HuH-7.5 (cell line): ENCODE measurements at places on chromosomes 6 and 20.

GRCh38 chr20:40283689-40284088, 405.3 kb downstream of the MAFB start:
- DNase-seq, result no peak

- no peak for DNase-seq
Measured at GRCh38 chr6:14984519-14984853, 261.4 kb upstream of the JARID2 start.

GRCh38 chr20:25294459-25295385, 46.8 kb downstream of the PYGB start:
- peak; percentile 96 for DNase-seq

- no peak for DNase-seq
Measured at GRCh38 chr20:61821735-61822134, 243.9 kb downstream of the TAF4 start.

DNA sequence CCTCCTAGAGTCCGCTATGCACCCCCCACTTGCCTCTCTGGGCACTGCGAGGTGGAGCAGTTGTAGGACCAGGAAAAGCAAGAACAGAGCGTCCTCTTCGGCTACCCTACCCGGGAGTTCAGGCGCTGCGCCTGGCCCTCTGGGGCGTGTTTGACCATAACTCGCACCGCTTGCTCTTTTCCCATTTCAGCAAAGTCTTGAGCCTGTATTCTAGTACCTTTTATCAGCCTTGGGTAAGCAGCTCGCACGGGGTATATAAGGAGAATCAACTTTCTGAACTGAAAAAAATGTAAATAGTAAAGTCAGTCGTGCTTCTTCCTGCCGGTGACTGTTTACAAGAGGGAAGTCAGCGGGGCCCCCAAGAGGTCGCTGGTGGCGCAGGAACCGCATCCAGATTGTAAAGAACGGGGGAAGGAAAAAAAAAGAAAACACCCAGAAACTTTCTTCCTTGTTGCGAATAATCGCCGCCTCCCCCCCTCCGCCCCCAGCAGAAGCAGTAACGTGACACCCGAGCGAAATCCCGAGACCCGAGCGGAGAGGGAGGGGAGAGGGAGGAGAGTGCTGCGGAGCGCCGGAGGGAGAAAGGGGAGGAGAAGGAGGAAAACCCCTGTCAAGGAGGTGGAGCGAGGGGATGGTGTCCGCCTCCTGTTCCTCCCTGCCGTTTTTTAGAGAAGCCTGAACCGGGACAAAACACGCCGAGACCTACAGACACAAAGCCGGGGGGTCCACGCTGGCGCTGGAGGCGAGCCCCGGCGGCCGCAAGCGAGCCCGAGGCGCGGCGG, at the start of gene UST:
Gene UST (plus strand): TSS at position 668 of the 782 bp plus-strand sequence. CDS start 401 bp downstream, outside the sequence.
- DNase-seq, result peak; percentile 72

DNA sequence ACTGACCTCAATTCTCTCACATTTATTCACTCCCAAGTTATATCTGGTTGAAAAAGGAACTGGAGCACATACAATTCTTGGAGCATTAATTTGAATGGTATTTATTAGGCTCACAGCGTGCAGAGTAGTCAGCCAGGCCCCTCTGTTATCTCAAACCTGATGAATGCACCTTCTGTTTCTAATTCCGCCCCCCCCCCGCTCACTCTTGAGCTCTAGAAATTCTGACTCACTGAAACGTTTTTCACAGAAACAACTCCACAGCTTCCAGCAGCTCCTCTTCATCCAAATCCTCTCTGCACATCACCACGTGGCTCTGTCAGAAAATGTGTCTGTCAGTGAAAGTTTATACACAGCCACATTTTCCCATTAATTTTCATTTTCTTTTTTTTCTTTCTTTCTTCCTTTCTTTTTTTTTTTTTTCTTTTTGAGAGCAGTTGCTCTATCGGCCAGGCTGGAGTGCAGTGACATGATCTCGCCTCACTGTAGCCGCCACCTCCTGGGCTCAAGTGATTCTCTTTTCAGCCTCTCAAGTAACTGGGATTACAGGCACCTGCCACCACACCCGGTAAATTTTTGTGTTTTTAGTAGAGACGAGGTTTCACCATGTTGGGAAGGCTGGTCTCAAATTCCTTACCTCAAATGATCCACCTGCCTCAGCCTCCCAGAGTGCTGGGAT, 109.4 kb downstream of the TBXT start:
- no peak for DNase-seq

GRCh38 chr20:50596694-50597021, 86.5 kb downstream of the PTPN1 start:
- DNase-seq, result no peak
